HCT116 (cell line): ENCODE measurements at places on chromosomes 1 and 21. TPM values are rescaled to one million over a fixed set of nuclear protein-coding genes. Genes with fewer than 3 reads are reported as not detected.

Gene EPB41
- 41.7 TPM for total RNA-seq

Gene SNIP1
- total RNA-seq, result 18.8 TPM

DNA sequence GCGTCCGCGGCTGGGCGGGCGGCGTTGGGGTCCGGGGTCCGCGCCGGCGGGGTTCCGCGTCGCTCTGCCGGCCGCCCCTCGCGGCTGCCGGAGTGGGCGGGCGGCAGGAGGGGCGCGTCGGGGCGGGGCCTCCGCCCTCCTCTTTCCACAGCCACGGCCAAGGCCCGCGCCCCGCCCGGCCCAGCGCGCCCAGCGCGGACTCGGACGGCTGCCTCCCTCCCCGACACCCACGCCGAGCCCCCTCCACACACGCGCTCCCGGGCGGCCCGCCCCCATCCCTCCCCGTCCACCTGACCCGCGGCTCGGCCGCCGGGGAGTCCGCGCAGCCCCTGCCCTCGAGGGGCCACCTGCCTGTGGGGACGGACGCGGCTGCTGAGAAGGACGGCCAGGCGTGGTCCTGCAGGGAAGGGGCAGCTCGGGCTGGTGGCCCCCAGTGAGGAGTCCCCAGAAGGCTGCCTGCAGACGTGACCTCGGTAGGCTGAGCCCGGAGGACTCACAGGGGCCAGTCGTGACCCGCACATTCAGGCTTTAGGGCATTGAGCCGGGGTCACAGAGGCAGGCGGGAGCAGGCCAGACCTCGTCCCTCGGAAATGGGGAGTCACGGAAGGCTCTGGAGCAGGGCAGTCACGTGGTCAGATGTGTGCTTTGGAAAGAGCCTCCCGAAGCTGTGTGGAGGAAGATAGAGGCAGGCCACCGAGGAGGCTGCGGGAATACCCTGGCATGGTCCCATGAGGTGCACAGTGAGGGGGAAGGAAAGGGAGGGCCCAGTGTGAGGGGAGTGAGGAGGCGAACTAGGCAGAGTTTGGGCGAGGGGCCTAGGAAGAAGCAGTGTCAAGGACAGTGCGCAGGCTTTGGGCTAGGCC is at the start of gene COL8A2:
COL8A2 (minus strand) TSS at position 94 of the 863 bp plus-strand sequence. CDS start 24,980 bp downstream, outside the sequence.
- DNase-seq, result no peak

- DNase-seq, result no peak
These were observed 35.9 kb upstream of the CCSAP start for GRCh38 chr1:229378586-229379367.

GRCh38 chr1:29513357-29513756 is 277.0 kb downstream of the PTPRU start:
- DNase-seq, result peak; percentile 84

- no peak for DNase-seq
These were observed 219.2 kb downstream of the FOXD2 start for GRCh38 chr1:47656719-47657685.

DNA sequence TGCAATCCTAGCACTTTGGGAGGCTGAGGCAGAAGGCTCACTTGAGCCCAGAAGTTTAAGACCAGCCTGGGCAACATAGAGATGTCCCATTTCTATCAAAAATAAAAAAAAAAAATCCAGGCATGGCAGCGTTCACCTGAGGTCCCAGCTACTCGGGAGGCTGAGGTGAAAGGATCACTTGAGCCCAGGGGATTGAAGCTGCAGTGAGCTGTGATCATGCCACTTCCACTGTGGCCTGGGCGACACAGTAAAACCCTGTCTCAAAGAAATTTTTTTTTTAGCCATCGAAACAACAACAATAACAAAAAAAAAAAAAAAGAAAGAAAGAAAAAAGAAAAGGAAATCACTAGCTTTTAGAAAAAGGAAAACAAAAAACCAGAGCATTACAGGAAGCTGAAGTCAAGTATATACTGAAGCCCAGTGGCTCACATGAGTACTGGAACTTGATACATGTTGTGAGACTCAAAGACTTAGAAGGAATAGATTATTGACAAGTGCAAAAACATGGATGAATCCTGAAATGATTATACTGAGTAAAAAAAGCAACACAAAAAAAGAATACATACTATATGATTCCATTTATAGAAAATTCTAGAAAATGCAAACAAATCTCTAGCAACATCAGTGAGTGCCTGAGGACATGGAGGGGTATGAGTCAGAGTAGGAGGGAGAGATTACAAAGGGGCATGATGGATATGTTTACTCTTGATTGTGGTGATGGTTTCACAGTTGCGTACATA is 6.1 kb upstream of the RABGAP1L start:
- DNase-seq, result no peak

GRCh38 chr1:174134003-174134659 is 25.2 kb upstream of the RABGAP1L start:
- DNase-seq, result no peak
